HT-29 (cell line): ENCODE measurements at places on chromosomes 12 and 14.

GRCh38 chr12:28543021-28543890, 353.0 kb downstream of the CCDC91 start:
- DNase-seq: no peak

DNA sequence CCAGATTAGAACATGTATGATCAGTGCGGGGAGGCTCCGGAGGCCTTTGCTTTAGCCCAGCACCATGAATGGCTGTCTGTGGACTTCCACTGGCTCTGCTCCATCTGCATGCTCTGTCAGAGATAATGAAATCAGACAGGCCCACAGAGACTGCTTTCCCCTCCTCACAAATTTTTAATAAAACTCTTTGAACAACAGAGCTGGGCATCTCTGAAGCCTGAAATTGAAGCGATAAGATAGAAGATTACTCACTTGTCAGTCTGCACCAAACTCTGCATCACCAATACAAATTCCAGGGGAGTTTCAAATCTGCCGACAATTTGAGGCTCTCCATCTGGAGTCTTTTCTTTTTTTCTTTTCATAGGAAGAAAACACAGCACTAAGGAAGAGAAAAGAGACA, 110.0 kb downstream of the DYRK2 start:
- DNase-seq: no peak

DNA sequence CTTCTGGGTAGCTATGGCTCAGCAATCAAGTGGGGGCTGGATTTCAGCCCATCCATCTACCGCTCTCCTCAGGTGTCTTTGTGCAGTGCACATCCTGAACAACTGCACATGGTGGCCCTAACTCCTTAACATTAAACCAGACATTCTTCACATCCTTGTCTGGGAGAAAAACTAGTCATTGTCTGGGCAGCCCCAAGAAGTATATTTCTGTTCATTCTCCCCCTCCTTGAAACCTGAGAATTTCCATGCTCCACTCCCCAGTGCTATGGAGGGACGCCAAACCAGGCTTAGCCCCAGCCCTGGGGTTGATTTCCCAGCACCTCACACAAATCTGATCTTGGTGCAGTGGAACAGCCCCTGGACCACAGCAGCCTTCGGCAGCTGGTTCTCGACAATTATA, 13.4 kb downstream of the MYL2 start:
- no peak for DNase-seq

GRCh38 chr14:74552623-74553022, 59.1 kb downstream of the ISCA2 start:
- DNase-seq: no peak

DNA sequence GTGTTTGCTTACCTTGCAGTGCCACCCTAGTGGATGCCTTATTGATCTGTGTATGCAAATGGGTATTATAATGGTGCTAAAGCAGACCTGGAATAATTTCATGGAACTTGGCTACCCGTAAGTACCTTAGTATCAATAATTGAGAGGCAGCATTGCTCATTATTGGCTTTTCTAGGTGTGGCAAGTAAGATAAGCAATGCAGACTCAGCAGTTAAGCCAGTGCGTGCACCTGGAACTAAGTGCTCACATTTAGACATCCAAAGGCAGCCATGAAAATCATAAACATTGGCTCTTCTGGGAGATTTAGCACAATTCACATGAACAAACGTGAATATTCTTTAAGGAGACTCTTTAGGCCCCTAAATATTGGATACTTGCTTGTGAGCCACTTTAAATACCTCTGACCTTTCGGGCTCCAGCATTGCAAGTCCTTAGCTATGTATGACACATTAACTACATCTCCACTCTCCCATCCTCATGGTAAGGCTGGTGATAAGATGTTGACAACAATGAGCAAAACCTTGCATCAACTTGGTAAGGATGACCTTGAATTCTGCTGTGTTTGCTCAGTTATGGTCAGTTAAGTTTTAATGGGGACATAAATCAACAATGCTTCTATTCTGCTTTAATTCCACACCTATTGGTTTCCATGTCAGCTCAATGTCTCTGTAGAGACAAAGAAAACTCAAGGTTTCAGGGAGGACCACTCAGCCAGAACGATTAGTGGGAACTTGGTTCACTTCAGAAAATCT, 112.0 kb downstream of the SLC5A8 start:
- no peak for DNase-seq

- DNase-seq: no peak
These were observed 64.2 kb downstream of the CHGA start for GRCh38 chr14:92987148-92987570.
